ENCODE measurements at places on chromosomes 13 and 19.

DNA sequence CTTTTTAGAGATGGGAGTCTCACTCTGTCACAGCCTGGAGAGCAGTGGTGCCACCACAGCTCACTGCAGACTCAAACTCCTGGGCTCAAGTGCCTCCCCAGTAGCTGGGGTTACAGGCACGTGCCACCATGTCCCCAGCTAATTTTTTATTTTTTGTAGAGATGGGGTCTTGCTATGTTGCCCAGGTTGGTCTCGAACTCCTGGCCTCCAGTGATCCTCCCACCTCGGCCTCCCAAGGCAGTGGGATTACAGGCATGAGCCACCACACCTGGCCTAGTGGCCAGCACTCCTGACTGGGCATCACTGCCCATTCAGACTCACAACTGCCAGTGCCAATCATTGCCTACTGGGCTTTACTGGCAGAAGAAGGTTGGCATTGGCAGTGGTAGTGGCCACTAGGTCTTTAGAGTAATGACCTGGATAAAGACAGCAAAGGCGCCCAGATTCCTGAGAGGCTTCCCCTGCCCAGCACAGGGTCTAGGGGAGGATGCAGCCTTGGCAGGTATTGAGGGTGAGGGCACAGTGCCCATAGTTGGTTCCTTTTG, 26.8 kb upstream of the SLC7A10 start:
- DNase-seq: no peak

DNA sequence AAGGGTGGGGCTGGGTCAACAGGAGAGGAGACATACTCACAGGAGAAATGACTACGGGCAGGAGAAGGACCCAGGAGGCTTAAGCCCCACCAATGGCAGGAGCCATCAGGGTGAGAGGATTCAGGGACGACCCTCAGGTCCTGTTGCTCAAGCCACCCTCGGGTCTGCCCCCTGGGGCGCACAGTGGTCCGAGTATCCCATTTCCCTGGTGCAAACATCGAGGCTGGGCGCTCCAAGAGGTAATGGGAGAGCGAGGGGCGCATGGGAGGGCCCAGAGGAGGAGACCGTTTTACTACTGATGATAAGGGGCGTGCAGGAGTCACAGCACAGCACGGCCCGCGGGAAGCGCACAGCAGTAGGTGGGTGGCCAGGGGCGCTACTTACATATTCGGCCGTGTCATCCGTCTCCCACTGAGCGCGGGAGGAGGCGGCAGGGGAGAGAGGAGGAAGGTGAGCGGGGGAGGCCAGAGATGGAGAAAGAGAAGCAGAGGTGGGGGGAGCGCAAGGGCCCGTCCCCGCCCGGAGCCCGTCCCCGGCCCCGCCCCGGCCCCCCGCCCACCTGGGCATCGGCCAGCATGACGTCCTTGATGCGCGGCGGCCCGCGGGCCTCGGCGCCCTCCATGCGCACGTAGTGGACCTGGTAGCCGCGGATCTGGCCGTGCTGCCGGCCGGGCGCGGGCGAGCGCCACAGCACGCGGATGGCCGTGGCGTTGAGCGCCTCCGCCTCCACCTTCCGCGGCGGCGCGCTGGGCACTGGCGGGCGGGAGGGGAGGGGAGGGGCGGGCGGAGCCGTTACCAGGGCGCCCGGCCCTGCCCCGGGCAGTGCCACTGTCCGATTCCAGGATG, 111.5 kb downstream of the PTPRS start:
- no peak for DNase-seq

GRCh38 chr13:91922969-91923592, 524.7 kb downstream of the GPC5 start:
- DNase-seq: no peak

DNA sequence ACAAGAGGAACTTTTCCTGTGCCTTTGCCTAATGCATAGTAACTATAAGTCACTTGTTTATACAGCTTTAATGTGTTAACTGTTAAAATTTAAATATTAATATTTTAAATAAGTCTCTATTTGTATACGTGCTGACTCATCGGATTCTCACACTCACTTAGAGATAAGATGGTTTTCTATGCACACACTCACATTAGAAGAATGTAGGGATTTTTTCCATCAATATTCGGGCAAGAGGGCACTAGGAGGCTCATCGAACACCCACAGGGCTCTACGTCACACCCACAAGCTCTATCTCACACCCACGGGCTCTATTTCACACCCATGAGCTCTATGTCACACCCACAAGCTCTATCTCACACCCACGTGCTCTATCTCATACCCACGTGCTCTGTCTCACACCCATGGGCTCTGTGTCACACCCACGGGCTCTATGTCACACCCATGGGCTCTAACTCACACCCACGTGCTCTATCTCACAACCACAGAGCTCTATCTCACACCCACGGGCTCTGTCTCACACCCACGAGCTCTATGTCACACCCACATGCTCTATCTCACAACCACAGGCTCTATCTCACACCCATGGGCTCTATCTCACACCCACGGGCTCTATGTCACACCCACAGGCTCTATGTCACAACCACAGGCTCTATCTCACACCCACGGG, 73.4 kb downstream of the COL4A2 start:
- no peak for DNase-seq

DNA sequence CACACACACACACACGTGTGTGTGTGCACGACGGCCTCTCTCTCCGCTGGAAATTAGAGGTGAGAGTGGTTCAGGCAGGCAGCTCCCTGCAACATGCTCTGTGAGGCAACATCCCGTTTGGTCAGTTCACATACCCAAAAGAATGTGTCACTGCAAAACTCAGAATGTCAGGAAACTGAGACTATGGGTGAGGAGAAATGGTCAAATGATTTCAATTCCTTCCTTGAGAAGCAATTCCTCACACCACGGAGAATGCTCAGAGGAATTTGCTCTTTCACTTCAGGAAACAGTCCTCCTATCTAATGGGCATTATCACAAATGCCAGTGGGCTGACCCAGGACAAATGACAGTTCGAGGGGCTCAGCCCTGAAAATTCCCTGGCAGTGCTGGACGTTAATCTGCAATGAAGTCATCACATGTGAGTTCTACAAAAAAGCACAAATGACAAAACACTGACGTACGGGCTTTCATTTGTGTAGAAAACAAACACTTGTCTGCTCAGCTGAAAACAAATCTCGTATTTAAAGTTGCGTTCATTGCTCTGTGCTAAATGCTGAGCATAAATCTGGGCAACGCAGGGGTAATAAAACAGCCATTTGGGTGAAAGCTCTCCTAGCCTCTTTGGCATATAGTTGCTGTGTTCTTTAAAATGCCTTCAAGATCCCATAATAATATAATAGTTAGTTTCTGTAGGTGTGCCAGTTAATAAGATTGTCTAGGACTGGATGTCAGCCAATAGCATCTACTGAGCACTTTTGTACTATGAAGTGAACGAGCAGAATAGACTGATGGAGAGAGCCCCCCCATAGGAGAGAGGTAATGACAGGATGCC, 18.6 kb upstream of the LATS2 start:
- no peak for DNase-seq

DNA sequence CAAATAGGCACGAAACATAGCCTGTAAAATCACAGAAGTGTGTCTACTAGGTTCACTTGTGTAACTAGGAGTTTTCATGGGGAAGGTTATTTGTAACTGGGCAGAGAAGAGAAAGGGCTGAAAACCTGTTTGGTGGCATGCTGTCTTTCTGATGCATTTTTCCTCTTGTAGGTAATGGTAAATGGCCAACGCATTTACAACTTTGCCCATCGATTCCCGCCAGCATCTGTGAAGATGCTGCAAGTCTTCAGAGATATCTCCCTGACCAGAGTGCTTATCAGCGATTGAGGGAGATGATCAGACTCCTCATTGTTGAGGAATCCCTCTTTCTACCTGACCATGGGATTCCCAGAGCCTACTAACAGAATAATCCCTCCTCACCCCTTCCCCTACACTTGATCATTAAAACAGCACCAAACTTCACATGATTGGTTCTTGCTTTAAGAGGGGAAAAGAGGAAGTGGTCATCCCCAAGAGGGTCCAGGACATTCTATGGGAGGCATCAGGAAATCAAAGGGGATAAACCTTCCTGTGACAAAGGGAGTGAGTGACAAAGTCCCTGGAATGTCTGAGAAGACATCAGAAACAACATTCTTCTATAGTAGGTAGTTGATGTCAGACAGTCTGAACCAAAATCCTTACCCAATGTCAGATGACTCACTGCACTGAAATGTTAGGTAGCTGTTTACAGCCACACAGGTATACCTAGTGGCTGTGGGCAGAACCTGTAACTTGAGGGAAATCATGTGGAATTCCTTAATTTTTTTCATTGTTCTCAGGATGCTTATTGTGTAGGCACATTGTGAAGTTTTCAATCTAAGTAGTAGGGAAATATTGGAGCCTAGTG, 5.0 kb downstream of the LGALS14 start:
- no peak for DNase-seq

GRCh38 chr19:10076535-10076934, 9.6 kb upstream of the SHFL start:
- no peak for DNase-seq

- DNase-seq: no peak
Measured at GRCh38 chr19:43811837-43812236, 9.6 kb upstream of the LYPD5 start.

DNA sequence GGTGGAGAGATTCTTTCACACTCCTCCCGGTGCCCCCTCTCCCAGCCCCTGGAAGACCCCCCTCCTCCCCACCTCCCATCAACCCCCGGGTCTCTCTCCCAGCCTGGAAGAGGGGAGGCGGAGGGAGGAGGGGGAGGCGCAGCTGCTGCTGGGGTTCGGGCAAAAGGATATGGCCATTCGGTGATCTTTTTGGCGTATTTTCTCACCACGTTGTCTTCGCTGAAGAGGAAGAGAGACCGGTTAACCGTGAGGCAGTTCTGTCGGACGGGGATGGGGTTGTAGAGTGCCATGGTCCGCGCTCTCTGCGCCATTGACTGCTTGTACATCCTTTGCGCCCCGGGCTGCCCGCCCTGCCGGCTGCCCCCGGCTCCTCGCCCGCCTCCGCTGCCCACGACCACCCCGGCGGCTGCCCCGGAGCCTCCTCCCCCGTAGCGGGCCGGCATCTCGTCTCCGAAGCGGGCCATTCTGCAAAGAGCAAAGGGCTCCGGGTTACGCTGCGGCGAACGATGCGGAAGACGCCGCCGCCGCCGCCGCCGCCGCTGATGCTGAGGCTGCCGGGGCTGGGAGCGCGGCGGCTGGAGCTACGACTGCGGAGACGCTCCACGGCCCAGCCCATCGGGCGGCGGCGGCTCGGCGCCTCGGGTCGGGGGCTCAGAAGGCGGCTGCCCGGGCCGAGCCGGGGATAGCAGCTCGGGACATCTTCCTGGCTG, 363 bp downstream of the CACNA1A start:
- no peak for DNase-seq

DNA sequence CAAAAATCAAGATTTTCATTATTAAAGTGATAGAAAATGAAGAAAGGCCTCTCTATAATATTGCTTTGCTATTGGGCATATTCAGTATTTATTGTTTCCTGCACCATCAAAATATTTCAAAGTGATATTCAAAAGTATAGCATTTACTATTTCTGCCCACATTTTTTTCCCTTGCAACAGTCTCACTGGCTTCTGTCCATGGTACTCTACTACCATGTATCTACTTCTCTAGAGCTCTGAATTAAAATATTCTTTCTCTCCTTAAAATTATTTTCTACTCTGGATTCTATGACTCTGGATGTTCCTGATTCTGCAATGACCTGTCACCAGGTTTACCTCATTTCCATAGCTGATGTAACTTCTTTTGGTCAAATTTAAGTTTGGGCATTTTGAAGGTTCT, 1508.3 kb upstream of the PRR20A start:
- DNase-seq: no peak

DNA sequence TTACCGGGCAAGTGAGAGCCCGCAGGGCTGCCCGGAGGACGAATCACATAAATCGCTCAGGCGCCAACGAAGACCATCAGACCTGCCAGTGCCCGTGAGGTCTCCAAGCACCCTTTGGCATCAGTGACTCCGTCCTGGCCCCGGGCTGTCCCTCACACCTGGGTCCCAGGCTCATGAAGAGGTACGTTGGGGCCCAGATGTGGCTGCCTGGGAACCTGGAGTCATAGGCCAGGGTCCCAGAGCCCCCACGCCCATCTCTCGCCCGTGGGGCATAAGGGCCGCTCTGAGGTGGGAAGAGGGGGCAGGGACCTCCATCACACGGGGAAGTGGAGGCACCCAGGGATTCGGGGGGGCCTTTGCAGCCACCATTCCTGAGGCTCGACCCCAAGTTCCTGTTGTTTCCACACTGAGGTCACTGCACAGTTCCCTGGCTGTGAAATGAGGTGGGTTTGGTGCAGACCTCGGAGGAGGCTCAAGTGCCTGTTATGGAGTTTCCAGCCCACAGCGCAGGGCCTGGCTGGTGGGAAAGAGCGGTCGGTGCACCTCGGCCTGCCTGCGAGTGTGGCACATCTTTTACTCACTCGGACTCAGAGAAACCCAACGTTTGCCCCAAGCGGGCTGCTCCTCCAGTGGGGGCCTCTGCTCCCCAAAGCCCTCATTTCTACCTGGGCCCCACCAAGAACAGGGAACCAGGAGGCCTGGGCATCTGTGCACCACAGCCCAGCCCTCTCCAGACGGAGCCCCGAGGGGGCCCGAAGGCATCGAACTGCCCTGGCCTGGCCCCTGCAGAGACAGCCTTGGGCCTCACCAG, 35.9 kb upstream of the C13orf46 start:
- DNase-seq: no peak

GRCh38 chr13:88592105-88592504, 920.9 kb downstream of the SLITRK5 start:
- no peak for DNase-seq

DNA sequence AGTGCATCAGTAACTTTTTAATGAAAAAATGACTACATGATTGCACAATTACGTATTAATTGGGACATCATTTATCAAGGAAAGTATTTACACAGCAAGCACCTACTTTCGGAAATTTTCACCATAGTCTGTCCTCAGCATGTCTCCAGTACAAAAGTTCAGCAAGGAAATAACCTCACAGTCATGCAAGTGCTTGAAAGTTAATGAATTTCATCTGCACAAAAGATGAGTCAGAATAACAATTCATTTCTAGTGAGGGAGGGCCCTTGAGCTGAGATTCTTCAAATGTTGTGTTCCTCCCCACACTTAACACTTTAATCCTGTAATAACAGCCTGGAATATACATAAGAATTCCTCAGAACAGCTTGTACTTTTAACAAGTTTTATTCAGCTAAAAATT, 49.0 kb upstream of the OXGR1 start:
- no peak for DNase-seq

DNA sequence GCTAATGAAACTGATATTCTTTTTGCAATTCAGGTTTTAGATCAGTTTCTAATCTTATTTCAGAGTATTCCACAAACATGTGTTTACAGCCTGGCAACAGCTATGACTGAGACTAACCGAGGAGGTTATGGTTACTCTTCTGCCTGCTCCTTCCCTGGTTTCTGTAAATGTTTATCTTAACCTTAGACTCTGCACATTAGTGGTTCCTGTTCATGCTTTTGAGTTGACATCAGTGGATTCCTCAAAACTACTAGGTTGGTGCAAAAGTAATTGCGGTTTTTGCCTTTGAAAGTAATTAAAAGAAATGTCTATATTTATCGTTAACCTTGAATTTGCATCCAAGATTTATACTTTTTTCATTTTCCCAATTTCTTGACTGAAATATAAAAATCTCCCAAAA, 237.0 kb upstream of the TSHZ3 start:
- no peak for DNase-seq
